ENCODE measurements at places on chromosomes 1 and 21.

DNA sequence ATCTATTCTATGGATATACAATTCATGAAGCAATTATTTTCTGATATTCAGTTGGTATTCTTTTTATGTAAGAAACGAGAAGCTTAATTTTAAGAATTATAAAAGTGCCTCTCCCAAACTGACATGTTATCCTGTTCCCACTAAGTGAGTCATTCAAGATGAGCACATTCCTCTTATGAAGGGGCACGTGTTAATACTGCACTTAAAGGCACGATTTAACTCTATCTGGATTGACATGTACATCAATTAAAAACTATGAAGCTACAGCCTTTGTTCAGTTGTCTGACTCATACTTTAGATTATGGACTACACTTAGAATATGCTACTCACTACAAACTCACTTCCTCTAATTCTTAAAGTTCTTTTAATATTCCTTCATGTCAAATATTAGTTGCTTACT is 111.6 kb downstream of the CYYR1 start:
- no peak for DNase-seq

DNA sequence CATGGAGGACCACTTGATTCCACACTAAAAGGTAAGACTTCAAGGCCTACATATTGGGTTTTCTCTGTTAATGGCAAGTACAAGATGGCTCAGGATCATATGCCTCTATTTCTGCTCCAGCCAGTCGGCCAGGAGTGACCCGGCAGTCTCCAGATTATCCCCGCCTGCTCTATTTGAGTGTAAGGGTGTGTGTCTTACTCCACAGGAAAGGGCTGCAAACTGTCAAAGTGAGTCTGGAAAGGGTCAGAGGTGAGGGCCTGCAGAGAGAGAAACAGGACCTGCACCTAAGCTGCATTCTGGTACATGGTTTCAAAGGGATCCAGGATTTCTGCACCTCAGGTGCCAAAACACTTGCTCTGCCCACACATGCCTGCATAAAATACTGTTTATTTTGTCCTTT is 9.2 kb downstream of the ZNF692 start:
- no peak for DNase-seq

DNA sequence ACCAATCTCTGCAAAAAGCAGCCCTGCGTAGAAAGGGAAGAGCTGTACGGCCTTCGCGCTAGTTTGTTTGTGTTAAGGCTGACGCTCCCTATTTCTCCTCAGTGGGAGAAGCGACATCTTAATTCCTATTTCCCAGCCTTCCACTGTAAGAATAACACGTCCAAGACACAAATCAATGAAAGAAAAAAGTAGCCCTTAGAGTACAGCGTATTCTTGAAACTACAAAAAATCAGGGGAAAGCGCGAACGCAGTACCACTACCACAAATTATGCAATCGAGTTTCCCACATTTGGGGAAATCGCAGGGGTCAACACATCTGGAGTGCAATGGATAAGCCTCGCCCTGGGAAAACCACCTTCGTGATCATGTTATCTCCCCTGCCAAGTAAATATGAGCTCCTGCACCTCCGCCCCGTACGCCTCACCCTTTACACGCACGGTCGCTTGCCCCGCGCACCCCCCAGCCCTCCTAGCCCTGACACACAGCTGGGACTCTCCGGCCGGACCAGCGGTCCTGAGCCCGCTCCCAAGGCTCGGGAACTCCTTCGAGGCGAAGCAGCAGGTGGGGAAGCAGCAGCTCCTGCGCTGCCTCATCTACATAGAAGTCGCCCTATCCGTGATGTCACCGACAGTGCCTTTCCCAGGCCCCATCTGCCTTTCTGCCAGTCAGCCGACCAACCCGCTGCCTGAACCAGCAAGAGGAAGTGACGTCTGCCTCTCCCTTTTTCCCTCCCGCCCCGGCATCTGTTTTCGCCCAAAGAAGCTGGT is 94.7 kb downstream of the PPIAL4G start:
- DNase-seq, result peak; percentile 93

GRCh38 chr1:26239936-26240335 is 5.9 kb downstream of the CEP85 start:
- DNase-seq, result no peak

GRCh38 chr1:206511362-206512057 is 4.2 kb downstream of the RASSF5 start:
- no peak for DNase-seq

DNA sequence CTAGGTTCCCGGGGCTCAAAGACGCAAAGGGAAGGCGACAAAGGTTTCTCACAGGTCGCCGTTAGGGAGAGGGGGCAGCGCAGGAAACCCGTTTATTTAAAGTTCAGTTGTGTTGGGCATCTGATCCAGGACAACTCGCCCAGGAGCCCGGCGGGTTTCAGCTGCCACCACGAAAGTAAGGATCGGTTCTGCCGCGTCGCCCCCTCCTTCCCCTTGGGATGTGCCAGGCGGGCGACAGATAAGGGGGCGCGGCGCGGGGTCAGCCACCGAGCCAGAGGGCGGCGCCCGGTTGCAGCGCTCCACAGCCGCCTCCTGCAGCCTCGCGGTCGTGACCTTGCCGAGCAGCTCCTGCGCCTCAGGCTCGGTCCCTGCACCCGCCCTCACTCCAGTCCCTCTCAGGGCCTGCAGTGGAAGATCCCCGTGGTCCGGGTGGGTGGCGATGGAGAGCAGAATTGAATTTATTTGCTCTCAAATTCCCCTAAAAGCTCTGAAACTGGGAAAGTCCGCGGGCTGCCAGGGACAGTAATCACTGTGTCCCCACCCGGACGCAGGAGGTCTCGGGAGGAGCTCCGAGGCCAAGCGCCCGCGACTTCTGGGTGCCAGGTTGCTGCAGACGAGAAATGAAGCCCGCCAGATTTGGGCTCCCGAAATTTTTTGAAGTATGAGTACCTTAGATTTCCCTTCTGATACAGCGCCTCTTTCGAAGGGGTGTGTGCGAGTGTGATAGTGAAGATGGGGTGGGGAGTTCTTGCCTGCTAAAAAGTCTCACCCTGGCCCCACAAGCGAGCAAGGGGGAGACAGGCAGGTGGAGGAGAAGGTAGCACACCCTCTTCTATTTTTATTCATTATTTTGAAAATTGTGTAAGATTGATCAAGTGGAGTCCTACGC is 28.4 kb upstream of the NFIA start:
- DNase-seq, result peak; percentile 84

GRCh38 chr1:21775550-21775914 is 7.4 kb downstream of the USP48 start:
- DNase-seq, result no peak

DNA sequence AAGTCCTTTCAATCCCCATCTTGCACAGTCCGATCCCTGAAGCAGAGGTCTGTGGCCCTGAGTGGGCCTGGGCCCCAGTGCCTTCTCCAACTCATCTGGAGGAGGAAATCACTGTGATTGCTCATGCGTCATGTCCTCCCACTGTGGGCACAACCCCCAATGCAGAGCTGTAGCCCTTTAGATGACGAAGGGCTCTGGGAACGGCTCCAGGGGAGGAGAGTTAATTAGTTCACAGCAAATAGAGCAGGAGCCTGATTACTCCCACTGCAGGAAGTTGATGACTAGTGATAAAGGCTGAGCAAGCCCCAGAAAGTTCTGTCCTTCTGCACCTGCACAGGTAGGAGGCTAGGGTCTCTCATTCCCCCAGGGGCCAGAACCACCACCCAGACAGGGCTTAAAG is 111.5 kb downstream of the CCDC185 start:
- DNase-seq, result no peak

DNA sequence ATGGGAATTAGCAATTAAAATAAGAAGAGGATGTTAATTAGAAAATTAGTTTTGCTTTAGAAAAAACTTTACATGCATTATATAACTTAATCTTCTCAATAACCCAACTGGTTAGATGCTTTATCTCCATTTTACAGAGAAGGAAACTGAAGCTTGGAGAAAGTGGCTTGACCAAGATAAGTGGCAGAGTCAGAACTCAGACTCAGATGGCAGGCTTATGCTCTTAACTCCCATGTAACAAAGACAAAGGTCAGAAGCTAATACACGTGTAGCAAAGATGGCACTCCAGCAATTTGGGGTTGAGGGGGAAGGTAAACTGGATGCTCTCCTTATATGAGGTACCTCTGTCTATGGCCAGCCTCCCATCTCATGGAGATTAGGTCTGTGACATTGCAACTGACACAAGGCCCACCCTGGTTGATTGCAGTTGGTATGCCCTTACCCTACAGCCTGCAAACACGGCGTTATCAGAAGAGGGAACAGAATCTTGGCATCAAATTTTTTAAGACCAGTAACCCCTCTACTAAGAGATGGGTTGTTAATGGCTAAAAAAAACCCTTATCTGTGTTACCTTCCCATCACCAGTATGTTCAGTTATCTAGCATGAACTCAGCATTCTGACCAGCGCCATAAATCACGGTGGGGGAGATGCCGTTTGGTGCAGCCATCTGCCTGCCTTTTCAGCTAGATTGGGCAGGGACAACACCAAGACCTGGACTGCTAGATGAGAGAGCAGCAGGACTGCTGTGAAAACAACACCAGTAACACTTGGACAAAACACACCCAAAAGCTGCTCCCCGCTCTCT is 97.0 kb downstream of the UBR4 start:
- DNase-seq, result no peak

DNA sequence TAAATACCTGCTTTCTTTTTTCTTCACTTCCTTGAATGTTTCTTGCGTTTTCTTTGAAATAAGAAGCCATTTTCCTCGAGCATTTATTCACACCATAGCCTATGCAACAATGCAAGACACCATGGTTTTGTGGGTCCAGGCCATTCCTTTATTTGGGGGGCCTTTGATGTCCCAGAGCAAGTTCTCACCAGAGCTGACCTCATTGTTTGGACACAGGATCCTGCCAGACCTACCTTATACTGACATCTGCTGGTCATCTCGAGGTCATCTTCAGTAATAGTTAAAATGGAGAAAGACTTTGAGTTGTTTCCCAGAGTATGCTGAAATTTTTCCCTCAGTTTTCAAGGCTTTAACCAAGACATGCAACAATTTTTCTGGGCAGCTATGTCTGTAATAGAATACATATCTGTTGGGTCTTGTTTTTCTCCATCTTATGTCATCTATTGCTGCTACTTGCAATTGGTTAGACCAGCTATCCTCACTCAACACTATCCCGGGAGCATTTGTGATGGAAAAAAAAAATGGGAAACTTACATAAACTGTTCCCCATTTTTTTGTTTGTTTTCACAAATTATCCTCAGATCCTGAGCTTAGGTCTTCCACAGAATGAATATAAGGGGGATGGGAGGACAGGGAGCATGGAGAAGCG is 34.0 kb upstream of the BACE2 start:
- DNase-seq, result peak; percentile 5

DNA sequence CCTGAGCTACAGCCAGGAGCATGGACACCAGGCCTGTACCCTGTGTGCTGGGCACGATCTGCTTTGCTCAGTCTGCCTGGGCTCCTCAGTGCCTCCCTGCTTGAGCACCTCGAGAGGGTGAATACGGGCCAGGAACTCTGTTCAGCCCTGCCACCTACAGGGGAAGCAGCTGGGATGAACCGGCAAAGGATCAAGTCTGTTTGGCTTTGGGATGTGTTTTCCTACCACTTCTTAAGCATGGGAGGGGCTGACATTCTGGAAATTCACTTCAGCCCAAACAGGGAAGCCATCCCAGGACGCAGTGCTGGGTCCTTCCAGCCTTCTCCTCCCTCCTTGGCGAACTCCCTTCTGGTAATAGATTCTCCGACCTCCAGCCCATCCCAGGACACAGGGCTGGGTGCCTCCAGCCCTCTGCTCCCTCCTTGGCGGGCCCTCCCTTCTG is 55.8 kb upstream of the SELENON start:
- DNase-seq, result no peak

DNA sequence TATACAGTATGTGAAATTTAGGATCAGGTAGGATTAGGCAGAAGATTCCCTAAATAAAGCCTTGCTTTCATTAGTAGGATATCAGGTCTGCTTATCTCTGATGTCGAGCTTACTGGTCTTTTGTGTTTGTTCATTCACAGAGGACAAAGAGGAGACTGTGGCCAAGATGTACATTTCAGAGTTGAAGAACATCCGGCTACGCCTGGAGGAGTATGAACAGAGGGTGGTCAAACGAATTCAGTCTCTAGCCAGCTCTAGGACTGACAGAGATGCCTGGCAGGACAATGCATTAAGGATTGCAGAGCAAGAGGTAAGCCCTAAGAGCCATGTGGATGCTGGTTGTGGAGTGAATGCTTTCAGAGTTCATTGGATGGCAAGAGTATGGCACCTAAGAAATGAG is 106.2 kb downstream of the MACF1 start:
- no peak for DNase-seq

GRCh38 chr1:97621955-97622354 is 298.9 kb downstream of the DPYD start:
- DNase-seq, result no peak

DNA sequence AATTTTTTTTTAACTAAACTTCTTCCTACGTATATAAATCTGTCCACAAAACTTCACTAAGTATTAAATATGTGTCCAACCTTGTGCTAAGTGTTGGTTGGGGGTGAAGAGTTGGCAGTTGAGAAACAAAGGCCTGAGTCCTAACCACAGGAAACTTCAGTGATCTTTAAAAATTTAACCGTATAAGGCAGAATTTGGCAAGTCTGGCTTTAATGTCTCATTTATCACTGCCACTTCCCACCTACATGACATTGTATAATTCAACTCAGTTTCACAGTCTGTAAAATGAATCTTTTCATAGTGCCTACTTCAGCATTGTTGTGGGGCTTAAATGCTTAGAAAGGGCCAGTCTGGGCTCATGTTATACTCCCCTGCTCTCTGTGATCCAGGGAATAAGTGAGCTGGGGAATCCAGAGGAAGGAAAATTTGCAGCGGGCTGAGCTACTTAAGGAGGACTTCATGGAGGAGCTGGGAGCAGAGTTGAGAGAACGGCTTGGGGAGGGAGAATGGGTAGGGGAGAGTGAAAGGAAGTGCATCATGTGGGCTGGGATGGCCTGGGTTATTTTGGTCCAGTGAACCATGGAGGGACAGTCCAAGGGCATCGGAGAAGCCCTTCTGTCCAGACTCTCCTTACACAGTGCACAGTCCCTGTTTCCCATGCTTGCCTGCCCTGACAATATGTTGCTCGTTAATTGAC is 14.5 kb downstream of the IFNAR2 start:
- no peak for DNase-seq

GRCh38 chr1:40635763-40636500 is 29.6 kb downstream of the RIMS3 start:
- DNase-seq, result no peak

- DNase-seq, result no peak
Observed at GRCh38 chr1:205065666-205066065, 18.6 kb downstream of the TMEM81 start.

GRCh38 chr1:225664762-225665161 is 11.8 kb upstream of the ENAH start:
- DNase-seq, result no peak

DNA sequence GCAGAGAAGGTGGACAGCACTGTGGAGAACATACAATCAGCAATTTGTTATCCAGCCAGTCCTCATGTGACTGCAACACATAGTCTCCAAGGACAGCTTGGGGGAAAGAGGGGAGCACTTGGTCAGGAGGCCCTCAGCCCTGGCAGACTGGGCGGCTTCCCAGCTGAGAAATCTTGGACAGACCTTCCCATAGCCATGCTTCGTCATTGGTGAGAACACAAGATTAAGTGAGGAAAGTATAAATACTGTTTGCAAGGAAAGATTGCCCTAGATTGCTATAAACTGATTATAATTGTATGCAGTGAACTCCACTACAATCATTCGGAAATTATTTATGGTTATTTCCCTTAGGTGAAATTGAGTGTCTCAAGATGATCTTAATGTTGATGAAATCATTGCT is 131.5 kb downstream of the LMX1A start:
- no peak for DNase-seq
